ENCODE measurements at places on chromosomes 5 and 9.
A peak's percentile ranks its signal among the peaks of the same experiment; 100 is the strongest.

- DNase-seq = no peak
These were observed 885.6 kb upstream of the DMAC1 start for GRCh38 chr9:8684978-8685708.

- no peak for DNase-seq
These were observed 70.3 kb upstream of the ZFR start for GRCh38 chr5:32514806-32515205.

DNA sequence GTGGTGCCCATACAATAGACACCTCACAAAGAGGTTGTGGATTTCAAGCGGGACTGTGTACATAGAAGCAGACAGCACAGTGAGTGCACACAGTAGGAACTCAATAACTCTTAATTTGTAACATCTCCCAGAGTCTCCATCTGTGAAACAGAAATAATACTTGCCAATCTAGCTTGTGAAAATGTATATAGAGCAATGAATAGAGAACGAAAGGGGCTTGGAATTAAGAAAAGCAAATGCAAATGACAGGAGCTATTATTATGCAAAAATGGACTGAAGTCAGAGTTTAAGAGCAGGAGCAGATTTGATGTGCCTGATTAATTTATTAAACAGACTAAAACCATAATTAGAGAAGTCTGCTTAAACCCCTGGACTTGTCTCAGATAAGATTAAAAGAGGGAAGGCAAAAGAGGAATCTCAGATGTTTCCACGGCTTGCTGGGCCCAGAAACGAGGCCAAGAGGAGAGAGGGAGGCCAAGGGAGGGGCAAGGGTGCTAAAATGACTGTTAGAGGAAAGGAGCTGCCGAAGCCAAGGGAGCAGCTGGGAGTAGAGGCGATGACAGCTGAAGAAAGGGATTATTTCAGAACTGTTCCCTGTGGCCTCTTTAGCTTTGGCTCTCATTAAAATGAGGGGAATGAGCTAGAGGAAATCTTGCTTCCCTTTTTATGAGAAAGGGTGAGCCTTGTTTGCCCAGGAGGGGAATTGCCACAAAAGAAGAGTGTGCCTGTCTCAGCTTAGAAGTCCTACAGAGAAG is 72.1 kb downstream of the FEM1C start:
- DNase-seq = no peak

DNA sequence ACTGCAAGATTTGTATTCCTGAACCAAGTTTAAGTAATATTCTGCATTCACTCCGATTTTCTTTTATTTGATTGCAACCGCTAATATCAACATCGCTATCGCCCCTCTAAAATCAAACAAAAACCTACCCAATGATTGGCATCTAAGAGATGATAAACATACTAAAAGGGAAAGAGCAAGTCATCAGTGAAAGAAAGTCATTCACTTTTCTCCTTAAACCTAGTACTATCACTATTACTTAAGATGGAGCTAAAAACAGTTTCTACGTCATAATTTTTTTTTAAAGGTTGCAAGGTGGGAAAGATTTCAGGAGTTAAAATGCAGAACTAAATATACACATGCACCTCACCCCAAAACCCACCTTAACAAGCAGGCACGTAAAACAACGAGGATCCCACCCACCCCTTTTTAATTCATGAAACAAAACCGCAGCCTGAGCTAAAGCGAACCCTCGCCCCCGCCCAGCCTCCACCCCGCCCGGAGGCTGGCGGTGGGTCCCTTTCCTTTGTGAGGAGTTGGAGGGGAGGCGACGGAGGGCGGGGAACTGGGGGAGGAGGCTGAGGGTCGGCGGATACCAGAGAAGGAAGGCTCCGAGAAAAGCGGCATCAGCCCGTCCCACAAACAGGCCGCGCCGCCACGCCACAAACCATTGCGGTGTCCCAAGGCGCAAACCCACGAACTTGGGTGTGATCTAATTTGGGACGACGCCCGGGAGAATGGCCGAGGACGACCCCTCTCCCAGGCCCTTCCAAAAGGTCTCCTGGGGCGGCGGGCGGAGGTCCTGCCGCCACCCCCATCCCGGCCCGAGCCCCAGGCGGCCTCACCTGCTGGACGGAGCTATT is 861 bp downstream of the UBQLN1 start:
- peak; percentile 30 for DNase-seq

DNA sequence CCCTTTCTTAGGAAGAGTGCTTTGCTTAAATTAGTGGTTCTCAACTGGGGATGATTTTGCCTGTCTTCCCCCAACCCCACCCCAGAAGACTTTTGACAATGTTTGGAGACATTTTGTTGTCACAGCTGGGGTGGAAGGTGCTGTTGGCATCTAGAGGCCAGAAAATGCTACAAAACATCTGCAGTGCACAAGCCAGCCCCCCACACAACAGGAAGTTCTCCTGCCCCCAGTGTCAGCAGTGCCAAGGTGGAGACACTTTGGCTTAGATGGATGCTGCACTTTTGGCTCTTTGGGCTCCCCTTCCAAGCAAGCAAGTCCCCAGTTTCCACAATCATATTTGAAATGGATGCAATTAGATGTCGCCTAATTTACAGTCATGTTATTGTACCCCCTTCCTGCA is 2.7 kb downstream of the HEMGN start:
- no peak for DNase-seq

DNA sequence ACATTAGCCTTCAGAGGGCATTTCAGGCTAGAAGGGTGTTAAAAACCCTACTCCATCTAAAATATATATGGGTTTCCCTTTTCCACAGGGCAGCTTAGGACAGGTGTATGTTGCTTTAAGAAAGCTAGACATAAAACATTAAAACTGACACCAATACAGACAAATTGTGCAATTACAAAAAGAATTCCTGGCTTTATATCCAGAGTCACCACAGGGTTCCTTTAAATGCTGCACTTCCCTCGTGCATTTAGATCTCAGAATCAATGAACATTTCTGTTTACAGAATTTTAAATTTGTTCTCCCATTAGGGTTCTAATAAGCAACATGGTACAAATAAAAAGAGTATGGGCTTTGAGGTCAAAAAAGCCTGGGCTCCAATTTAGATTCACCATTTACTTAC is 170.2 kb downstream of the MAPKAP1 start:
- DNase-seq = no peak

- no peak for DNase-seq
These were observed 11.6 kb upstream of the RNU6ATAC start for GRCh38 chr9:134175808-134176598.

- DNase-seq = no peak
These were observed 2.6 kb upstream of the DAPK1 start for GRCh38 chr9:87494970-87495471.

GRCh38 chr5:168109441-168109840 is 182.0 kb upstream of the WWC1 start:
- no peak for DNase-seq

DNA sequence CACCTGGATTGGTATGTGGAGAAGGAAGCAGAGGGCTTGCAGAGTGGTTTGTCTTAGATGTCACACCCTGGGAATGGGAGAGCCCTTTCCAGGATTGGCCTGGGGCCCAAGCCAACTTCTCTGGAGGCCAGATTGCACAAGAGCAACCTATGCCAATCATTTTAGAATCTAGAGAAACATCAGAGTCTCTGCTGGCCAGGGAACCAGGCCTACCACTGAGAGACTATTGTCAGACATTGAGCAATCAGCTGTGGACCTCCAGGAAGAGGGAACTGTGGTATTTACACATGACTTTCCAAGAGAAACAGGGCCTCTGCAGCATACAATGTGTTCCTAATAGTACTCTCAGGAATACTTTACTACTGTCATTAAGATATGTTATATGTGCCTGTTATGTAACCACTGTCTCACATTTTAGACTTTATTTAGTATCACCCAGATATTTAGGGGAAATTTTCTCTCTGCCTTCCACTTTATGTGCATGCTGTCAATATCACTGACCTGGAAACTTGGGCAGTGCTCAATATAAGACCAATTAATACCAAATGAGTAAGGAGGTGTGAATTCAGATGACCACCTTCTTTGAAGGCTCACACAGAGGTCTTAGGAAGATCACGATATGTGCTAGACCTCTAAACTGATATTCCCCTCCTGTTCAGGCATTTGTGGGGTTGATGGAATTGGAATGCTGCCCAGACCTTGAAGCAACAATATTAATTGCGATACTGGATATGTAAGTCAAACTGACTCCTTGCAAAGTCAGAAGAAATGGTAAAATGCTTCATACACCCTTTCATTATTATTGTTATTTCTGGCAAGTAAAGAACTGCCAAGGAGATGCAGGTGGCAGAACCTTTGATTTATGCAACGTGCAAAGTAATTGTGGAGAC is 20.5 kb upstream of the CCL28 start:
- peak; percentile 72 for DNase-seq

GRCh38 chr9:75213765-75214164 is 125.5 kb downstream of the OSTF1 start:
- no peak for DNase-seq

DNA sequence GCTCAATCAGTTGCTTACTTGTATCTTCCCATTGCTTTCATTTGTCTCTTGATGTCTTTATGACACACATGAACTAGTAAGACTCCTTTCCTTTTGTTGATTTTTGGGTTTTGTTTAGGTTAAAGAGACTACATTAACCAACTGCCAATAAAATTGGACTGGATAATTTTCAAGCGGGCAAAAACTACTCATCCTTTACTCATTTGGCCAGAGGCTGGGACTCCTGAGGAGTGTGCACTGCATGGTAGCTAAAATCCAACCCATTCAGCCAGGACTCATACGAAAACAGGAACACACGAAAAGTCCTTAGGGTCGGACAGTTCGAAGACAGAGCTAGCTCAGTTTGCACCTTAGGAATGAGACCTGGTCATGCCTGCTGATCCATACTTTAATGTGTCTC is 6.0 kb downstream of the SLC46A2 start:
- no peak for DNase-seq

DNA sequence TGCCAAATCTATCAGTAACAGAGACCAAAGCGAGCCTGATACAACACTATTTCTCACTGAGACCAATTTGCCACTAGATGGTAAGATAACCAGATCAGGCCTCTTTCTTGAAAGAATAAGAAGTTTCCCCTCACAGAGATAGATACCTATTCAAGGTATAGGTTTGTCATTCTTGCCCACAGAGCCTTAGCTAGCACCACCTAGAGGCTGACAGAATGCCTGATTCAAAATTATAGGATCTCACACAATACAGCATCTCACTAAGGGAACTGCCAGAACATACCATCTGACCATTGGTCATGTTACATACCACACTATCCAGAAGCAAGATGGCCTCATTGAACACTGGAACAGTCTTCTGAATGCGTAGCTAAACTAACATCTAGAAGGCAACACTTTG is 166.6 kb upstream of the HCN1 start:
- DNase-seq = no peak

DNA sequence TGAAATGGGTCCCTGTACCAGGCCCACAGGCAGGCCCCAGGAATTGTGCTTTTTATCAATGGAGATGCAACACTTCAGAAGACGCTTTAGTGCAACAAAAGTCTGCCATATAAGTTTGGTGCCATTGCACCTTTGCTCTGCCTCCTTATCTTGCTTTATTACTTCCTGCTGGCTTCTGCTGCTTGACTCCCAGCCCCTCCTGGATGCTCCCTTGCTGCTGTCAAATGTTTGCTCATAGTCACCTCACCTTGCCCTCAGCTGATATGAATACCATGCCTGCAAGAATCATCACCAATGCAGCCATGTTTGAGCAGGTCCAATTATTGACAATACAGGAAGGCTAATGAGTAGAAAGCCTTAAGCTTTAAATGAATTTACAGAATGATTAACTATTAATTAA is 25.4 kb downstream of the MEGF10 start:
- DNase-seq = no peak

DNA sequence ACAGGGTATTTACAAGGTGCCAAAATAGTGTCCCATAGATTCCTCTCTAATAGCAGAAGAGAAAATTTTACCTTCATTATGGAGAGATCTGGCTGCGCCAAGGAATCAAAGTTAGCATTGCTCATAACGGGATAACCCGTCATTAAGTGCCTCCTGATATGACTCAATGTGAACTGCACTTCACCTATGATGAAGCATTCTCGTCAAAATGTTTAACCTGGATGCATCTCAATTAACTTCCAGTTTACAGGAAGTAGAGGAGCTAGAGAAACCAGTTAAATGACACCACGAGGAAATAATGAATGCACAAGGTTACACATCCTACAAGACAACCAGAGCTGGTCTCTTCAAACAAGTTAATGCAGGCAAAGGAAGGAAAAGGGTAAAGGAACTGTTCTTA is 17.2 kb downstream of the FBXW11 start:
- no peak for DNase-seq

DNA sequence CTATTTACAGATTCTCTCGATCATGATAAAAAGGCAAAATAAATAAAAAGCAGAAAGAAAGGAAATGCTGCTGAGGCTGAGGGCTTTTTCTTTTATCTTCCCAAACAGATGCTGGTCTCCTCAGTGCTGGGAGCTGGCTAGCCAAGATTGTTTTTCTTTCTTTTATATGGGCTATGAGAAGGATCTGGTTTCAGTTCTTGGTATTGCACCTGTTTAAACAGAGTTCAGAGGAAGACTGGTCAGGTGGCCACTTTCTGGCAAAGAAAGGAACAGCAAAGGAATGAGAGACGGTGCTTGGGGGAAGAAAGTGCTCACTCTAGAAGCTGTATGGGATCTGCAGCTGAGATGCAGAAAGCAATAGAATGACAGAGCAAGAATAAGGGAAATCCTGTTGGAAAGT is 88.9 kb downstream of the SLF1 start:
- no peak for DNase-seq

DNA sequence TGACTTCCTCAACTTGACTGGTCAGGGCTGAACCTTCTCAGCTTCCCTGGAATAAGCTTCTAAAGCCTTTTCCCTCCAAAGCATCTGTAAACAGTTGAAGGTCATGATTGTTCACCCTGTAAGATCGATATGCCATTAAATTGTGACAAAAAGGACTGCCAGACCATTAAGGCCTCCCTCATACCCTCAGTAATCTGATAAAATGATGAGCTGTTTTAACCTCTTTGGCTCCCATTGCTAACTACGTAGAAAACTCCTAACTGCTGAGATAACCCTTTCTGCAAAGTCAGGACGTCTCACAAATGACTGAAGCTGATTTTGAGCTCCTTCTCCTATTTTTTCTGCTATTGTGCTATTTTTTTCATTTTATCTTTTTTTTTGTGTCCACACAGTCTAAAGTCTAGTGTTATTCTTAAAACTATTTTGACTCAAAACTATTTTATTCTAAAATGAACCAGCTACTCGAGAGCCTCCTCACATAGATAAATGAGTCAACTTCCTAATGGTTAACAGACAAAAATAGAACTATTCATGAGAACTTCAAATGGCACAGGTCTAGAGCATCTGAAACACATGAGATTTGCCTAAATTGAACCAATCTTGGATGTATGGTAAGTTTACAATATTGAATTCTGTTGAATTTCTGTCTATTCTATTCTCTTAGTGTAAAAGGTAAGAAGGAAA is 395.6 kb upstream of the TLE4 start:
- no peak for DNase-seq

DNA sequence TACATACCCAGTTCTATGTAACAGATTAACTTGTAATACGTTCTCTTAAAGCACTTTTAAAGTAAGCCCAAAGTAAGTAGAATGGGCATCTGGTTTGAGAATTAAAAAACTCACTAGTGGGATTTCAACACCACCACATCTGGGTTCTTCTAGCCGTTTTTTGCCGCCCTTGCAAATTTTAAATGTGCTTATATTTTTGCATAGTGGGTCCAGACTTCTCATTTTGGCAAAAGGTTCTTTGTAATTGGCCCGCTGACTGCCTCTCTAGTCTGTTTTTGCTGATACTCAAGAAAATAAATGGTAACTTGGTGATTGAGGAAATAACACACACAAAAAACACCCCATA is 582 bp upstream of the FBXO4 start:
- DNase-seq = no peak

- no peak for DNase-seq
These were observed 60.8 kb downstream of the SEMA4D start for GRCh38 chr9:89436963-89437625.

GRCh38 chr5:97544240-97544639 is 361.2 kb upstream of the RIOK2 start:
- peak; percentile 45 for DNase-seq
